ENCODE measurements at places on chromosomes 12 and 14.

DNA sequence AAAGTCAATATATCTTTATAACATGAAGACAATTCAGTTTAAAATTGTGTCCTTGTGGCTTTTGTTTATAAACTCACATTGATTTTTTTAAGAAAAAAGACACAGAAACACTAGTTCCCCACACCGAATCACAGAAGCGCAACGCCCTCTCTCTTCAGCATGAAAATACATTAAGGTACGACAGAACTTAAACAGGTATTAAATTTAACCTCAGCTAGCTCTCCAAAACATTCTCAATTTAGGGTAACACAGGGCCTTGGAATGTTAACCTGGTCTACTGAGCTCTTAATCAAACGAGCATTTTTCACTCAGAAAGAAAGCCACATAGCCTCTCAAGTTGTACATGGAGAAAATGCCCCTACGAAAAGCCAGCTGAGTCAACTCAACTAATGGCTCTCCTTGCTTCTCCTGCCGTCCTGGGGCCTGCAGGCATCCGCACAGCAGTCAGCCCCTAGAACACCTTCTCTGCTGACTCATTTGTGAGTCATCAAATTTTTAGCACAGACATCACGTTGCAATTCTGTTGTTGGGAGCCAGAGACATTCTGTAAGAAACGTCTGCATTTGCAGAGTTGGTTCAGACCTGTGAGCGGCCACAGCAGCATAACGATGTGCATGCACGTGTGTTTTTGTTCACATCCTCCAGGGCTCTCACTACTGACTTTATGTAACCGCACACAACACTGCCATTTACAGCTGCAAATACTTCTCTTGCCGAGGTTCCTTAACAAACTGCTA, 141.6 kb downstream of the ITPR2 start:
- peak; percentile 92 for DNase-seq

DNA sequence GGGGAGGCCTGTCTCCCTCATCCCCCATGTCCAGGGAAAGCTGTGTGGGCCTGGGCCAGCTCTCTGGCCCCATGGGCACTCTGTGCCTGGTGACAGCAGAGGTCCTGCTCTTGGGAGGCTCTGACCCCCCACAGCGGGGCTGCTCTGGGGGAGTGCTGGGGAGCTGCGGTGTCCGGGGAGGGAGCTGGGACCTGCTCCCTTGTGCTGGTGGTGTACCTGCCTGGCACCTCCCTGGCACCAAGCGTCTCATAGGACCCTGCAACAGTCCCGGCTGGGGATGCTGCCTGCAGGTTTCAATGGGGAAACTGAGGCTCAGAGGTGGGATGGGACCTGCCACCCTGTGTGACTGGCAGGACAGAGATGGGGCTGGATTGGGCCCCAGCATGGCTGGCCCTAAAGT, 111.3 kb downstream of the KIF26A start:
- no peak for DNase-seq

GRCh38 chr12:5976711-5977110, 31.7 kb upstream of the ANO2 start:
- DNase-seq, result no peak

DNA sequence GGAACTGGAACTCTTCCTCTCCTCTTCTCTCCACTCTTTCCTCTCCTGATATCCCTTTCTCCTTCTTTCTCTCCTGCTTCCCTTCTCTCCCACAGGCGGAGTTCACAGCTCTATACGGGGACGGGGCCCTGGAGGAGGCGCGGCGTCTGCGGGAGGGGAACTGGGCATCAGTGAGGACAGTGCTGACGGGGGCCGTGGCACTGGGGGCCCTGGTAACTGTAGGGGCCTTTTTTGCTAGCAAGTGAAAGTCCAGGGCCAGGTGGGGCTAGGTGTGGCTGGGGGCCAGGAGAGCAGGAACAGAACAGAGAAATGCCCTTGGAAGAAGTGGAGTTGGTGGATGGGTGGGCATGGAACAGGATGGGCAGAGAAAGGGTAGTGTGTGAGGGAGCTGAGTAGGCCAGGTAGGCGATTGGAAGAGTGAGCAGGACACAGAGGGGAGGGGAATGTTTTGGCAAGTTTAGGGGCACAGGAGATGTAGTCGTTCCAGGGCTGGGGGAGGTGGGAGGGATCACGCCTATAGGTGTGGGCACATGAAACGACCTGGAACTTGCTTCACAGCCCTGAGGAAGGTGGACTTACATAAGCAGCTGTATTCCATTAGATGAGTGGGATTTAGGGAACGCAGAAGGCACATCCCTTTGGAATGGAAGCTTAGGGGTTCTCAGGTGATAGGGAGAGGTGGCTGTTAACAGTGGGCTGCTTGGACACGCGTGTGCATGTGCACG, 2.2 kb downstream of the BCL2L2 start:
- DNase-seq, result no peak

- no peak for DNase-seq
These were observed 10.2 kb downstream of the TRPV4 start for GRCh38 chr12:109822951-109823411.

DNA sequence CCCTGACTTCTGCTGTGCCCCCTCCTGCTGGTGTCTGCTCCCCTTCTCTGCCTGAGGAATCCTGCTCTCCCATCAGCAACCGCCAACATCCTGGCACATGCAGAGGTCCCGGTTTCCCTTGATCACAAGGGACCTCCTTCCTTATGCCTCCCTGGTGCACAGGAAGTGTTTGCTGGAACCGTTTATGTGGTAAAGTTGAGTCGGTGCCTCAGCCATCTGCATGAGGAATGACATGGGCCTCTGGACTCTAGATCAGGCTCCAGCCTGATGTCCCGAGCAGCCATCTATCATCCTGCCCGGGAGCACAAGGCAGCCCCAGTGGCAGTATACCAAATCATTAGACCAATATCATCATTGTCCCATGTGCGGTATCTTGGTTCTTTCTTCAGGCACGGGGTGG, 90.4 kb downstream of the BORCS5 start:
- DNase-seq, result no peak

GRCh38 chr12:6276956-6277620, 33.4 kb upstream of the PLEKHG6 start:
- DNase-seq, result no peak

GRCh38 chr12:26298785-26299621, 103.6 kb downstream of the SSPN start:
- no peak for DNase-seq

DNA sequence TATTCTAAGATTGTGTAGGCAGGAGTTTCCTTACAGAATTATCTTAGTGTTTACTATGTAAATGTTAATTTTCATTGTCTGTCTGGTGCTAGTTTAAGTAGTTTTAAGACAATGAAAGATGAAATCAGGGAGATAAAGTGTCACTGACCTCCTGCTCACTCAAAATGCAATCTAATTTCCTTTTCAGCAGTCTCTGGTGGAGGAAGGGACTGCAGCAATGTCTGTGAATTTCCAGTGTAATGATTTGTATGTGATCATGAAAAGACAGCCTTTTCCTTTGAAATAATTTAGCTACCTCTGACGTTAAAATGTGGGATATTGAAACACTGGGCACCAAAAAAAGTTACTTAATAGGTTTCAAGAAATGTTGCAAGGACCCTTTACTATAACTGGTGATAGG, 779.7 kb upstream of the FLRT2 start:
- no peak for DNase-seq

GRCh38 chr12:98646294-98647090, 1.4 kb downstream of the APAF1 start:
- no peak for DNase-seq

DNA sequence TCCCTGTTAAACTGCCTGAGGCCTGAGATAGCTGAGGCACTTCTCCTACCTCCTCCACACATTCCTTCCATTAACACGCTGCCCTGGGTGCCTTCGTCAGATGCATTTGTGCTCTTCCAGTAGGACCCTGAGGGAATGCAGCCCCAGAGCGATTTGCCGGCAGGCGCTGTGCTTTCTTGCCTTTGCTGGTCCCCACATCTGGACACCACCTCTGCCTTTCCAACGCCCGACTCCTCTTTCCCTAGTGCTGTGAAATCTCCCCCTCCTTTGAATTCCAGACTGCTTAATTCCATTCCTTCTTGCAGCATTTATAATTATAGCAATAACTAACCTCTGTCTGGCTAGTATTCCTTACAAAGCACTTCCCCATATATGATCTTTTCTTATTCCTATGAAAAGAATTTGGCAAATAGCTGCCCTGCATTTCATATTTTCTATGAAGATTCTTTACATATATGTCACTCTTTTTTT, 88.4 kb downstream of the C12orf75 start:
- DNase-seq, result no peak

DNA sequence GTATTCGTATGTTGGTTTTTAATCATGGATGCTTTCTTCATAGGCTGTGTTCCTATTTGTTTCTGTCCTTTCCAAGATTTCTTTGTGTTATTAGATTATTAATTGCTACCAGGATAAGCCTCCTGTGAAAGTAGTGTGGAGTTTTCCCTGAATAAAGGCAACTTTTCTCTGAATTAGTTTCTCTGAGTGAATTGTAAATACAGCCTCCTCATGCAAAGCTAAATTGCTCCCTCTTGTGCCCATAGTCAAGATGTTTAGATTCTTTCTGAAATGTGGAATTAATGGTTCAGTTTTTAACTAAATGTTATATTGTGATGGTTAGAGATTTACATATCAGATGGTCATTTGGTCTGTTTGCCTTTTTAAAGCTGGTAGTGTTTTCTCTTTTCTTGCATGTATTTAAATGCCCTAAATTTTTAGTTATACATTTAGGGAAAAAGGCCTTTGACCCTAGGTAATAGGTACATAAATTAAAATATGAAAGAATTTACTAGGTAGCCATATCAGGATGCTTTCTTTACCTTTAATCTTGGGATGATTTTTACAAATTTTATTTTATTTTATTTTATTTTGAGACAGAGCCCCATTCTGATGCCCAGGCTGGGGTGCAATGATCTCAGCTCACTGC, 8.9 kb downstream of the APAF1 start:
- no peak for DNase-seq

GRCh38 chr12:25197608-25198007, 2.6 kb downstream of the ETFRF1 start:
- DNase-seq, result no peak

- DNase-seq, result no peak
These were observed 115.8 kb downstream of the SLC25A47 start for GRCh38 chr14:100438678-100439592.

DNA sequence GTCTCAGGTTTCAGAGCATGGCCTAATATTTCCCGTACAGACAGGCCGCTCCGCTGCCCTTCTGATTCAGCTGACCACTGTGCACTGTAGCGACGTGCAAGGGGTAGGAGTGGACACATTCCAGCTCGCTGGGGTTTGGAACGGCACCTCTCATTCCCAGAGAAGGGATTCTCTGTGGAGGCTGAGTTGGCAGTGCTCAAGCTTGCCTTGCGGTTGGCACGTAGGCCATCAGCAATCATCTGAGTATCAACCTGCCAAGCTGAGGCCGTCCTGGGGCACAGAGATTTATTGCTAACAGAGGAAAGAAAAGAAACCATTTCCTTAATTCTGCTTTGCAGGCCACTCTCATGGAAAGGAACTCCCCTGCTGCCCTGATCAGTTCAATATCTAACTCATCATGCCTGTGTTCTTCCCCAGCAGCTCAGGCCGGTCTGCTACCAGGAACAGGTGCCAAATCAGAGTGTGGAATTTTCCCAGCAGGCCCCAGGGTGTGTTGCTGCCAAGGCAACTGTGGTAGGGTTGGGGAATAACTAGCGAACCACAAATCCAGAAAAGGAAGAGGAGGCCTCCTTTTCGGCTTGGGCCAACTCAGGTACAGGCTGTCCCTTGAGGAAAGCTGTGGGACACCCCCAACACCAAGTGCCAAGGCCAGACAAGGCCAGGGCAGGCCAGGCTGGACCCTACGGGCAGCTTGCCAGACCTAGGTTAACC, 92.5 kb downstream of the SSPN start:
- no peak for DNase-seq

DNA sequence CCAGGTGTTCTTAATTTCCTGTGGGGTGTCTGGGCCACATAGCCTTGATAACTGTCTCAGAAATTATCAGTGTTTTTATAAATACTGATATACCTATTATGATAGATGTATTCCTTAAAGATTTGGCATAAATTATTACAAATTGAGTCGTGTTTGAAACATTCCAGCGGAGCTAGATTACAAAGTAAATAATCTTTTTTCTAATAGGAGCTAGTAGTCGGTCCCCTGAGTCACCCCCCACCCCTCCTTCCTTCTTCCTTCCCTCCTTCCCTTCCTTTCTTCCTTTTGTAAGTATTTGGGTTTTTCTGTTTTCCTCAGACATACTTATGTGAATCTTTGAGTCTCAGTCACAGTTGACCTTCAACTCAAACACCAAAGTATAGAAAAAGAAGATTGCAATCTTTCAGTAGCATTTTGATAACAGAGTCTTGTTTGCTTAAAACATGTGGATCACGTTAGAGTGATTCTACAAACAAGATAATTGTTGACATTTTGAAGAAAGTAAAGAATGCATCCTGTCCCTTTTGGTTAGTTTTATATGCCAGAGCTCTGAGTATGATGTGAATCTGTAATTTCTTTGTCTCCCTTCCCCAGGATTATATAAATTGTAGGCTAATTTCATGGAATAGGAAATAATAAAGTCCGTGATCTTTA, 264.0 kb downstream of the FUT8 start:
- no peak for DNase-seq

DNA sequence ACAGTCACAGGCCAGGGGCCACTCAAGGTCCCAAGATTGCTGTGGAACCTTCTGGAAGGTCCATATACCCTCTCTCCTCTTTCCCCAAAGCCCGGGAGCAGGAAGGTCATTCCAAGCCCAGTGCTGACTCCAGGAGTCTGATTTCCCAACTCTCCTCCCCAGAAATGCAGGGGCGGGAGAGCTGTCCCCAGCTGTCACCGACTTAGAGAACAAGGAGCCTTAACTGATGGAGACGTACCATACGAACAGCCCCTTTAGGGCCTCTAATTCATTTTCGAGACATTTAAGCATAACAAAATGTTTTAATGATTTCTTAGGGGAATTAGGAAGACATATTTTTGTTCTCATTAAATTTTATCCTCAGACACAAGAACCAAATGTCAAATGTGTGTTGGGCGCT, 99.2 kb downstream of the PHETA1 start:
- DNase-seq, result no peak

DNA sequence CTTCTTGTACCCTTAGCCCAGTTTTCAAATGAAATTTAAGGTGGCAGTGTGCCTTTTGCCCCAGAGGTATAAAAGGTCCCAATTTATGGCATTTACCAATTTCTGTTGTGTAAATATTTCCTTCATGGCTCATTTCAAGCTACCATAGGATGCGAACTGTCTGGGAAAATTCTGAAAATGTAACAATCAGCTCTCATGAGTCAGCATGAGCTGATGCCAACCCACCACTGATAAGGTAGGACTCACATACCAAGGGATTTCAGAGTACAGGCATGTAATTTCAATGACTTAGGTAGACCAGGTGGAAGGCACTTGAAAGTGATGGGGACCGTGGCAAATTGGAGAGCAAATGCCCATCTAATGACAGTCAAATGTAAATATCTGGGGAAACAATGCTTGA, 169.5 kb downstream of the TTC8 start:
- no peak for DNase-seq

GRCh38 chr14:53603994-53604393, 352.6 kb downstream of the BMP4 start:
- DNase-seq, result no peak

GRCh38 chr12:52204095-52204930, 12.5 kb upstream of the KRT80 start:
- DNase-seq, result no peak

GRCh38 chr14:95695051-95695450, 8.8 kb downstream of the TCL1B start:
- DNase-seq, result no peak

- DNase-seq, result no peak
These were observed 309.2 kb downstream of the SLC16A7 start for GRCh38 chr12:59904874-59905521.

GRCh38 chr14:67952786-67953185, 133.2 kb downstream of the RAD51B start:
- no peak for DNase-seq

- no peak for DNase-seq
These were observed 58.7 kb downstream of the TBK1 start for GRCh38 chr12:64510667-64511066.

All from smooth muscle cell of the brain vasculature (primary cell).